LNCaP clone FGC (cell line): ENCODE measurements at places on chromosomes 5 and 9.

DNA sequence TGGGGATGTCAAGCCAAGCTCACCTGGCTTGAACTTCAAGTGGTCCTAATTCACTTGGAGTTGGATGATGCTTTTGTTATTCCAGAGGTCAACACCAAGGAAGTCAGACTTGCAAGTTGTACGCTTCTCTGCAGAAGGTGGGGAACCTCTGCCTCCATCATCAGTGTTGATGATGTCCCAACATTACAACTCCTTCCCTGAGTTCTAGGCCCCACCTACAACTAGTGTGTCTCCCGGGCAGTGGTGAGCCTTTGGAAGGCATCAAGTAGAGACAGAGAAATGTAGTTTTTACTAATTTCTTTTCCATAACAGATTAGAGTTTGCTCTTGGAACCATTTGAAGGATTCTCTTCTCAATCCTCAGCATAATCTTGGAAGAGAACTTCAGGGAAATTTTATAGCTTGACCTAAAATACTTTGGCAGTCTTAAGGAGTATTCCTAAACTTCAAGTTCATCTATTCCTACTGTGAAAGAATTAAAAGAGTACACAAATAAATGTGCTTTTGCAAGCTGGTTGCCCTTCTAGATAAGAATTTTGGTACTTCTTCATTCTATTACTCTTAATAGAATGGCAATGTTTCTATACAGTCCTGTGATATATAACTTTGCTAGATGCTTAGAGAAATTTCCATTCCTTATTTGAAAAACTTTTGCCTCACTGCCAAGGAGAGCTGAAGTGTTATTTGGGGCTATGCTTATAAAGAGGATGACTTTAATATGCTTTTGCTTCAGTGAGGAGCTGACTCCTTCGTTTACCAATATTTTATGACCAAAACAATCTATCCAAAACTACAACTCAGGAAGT is 12.0 kb downstream of the MAMDC2 start:
- DNase-seq, result no peak

GRCh38 chr9:91949946-91950664 is at the start of gene ROR2:
ROR2 (minus strand) TSS chr9:91950228.
- DNase-seq, result no peak

GRCh38 chr5:176543428-176544182 is 5.5 kb upstream of the CDHR2 start:
- DNase-seq, result no peak

DNA sequence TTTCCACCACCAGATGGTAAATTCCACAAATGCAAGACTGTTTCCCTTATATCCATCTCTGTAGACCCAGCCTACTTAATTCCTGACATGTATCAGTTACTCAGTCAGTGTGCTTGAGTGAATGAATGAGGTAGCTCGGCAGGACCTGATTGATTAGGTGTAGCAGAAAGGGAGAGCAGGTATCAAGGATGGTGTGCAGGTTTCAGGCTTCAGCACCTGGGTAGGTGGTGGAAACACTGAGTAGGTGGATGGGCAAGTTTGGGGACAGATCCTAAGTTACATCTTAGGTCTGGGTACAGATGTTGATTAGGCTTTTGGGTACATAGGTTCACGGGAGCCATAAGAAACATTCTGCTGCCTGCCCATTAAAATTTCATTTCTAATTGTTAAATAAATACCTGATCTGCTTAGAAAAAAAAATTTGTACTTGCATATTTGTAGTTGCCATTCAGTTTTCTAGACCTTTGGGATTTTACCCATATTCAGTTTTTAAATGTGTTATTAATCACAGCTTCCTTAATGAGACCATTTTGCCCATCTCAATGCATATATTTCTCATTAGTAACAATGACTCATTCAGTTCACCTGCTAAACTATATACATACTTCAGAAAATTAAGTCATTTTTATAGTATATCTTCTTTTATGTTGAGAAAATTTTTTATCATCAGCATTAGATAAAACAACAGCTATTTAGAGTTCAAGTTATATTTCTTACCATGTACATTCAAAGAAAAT is 111.8 kb downstream of the INIP start:
- no peak for DNase-seq

GRCh38 chr9:76873821-76874220 is 32.1 kb downstream of the PRUNE2 start:
- no peak for DNase-seq

DNA sequence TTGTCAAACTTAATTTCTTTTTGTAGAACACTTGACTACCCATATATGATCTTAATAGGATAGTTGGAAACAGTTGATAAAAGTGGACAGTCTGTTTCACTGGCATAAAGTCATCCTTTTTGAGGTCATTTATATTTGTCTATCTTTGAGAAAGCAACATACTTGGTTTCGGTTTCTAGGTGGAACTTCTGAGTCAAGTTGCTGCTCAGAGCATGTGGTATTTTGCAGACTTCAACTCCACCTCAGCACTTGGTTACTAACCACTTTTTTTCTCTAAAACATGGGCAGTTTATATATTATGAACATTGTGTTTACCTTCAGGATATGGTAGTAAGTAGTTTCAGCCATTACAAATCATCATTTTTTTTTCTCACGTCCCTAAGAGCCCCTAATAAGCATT is 1749.0 kb upstream of the C9orf72 start:
- no peak for DNase-seq

DNA sequence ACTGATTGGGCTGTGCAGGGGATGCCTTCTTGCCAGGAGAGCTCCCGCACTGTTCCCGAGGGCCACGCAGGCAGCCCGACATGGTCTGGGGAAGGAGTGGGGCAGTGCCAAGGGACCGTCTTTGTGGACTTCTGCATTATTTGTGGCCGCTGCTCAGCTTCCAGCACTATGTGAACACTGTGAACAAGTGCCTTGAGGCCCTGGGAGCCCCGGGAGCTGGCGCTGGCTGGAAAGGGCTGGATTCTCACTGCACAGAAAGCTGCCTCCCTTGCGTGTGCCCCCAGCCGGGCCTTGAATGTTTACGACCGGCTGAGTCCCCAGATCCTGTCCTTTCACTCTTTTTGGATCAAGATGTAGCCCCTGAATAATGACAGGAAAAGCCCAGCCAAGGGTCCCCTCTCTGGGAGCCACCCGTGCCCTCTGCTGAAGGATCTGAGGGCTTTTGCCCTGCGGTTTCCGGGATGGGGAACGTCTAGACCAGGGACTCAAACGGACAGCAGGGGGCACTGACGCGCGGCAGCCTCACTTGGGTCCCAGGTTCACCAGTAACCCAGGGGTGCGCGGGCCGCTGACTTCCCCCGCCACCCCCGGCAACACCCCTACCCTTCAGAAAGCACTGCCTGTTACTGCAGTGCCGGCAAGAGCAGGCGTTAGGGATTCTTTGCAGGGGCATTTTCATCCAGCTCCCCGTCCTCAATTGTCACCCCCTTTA is 98.9 kb upstream of the FCN2 start:
- DNase-seq, result no peak

GRCh38 chr9:110006657-110007056 is 201.3 kb downstream of the C9orf152 start:
- DNase-seq, result no peak

DNA sequence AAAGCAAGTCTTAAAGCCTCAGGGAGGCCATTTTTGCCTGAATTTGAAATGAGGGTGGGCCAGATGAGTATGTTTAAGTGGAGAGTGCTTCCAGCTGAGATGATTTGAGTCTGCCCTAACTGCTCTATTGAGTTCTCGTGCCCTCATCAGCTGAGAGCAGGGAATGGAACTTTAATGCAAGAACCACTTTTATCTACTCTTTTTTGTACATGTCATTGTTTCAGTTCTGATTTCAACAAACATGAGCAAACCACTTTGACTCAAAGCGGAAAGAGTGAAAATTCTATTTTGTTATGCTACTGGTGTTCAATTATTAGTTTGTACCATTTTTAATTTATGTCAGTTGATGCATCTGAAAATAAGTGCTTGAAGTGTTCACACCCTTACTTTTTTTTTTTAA is 35.8 kb downstream of the DCAF10 start:
- no peak for DNase-seq

GRCh38 chr9:22244139-22245011 is 202.2 kb upstream of the DMRTA1 start:
- peak; percentile 30 for DNase-seq

DNA sequence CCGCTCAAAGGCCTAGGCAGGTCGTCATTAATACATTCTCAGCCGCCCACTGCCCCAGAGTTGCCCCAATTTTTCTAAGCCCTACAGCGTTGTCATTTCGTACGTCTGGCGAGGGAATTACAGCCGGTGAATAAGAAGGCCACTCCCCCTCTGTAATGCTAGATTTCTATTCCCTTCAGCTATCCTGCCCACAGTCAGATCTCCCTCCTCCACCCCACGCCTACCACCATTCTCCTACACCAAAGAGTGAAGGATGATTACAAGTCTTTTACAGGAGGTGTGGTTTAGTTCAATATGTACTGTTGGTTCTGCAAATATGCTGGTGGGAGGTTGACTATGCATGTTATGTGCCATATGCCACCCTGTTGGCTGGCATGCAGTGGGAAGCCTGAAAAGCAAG is 83.7 kb upstream of the SMIM15 start:
- DNase-seq, result no peak

- DNase-seq, result no peak
These were observed 478.8 kb upstream of the ADAMTS16 start for GRCh38 chr5:4661326-4661725.

GRCh38 chr5:37247036-37247435 is 2.1 kb downstream of the CPLANE1 start:
- DNase-seq, result no peak

DNA sequence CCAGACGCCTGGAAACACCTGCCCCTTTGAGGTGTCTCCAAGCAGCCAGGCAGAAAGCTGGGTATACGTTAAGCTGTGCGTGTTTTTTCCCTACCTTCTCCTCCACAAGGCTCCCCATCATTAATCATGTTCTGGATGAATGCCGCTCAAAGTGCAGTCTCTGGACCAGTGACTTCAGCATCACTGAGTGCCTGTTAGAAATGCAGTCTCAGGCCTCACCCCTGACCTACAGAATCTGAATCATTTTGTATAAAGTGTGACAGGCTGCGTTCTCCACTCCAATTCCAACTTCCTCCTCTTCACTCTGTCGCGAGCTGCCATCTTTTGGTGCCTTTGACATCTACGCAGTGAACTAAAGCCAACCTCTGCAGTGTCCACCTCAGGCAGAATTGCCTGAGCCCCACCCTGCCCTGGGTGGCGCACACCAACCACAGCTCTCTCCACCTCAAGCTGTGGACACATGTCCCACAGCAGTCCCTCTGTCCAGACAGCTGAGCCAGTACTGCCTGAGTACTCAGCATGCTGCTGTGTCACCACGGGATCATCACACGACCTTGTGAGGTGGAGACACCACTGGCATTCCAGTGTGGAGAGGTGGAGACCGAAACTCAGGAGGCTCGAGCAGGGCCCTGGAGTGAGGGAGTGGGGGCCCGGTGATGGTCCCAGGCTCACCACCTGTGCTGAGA is 14.2 kb downstream of the PTPN3 start:
- no peak for DNase-seq

DNA sequence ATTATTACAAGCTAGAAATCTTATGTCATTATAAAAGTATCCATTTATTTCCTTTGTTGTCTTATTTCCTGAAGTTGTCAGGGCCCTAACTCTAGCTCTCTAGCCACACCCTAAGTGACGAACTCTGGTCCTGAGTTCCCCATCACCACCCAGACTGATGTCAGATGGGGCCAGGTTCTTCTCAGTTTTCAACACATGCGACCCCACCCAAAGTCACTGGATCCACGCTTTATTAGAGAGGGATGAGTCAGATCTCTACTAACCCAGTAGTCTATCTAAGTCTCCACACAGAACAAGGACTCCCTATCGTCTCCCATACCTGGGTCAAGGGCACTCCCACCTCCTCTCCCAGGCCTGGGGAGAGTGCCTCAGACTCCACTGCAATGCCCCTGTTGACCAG is 6.8 kb upstream of the FEM1C start:
- no peak for DNase-seq

DNA sequence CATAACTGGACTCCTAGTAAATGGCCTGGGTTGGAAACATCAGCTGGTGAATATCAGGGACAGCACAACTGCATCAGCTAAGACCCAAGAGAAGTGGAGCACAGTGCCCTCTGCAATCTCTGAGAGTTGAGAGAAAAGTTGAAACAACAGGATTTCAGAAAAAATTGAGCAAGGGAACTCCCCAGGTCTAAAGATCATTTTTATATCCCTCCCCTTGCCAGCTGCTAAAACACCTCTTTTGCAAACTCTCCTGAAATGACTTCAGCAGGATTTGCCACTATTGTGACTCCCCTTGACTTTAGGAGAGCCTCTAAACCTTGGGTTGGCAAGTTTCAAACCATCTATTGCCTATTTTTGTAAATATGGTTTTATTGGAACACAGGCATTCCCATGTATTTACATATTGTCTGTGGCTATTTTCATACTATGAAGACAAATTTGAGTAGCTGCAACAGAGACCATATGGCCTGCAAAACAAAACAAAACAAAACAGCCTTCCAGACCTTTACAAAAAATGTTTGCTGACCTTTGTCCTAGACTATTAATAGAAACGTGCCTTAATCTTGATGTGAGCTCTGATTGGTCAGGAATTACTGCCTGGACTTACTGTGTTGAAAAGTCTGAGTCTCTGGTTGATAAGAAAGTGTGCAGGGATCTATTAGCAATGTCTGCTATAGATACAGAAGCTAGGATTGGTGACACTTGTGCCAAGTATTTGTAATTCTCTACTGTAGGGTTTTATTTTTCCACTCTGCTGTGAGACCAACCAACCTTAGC is 37.7 kb upstream of the PLPPR1 start:
- no peak for DNase-seq

GRCh38 chr9:110850401-110851135 is 182.0 kb downstream of the MUSK start:
- DNase-seq, result no peak

DNA sequence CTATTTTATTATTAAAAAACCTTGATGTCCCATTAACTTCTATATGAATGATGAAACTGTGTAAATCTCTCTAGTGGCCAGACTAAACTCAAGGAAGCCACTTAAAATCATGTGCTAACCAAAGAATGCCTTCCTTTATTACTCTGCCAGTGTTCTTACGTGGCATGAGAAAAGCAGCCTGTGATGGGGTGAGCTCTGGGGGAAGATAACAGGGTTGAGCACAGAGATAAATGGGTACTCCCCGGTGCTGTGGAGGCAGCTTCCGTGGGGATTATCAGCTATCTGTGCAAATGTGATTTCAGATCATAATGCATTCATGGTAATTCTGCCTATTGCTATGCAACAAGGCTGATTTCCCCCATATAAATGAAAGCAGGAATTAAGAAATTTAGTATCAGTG is 181.3 kb downstream of the CAVIN4 start:
- DNase-seq, result no peak

DNA sequence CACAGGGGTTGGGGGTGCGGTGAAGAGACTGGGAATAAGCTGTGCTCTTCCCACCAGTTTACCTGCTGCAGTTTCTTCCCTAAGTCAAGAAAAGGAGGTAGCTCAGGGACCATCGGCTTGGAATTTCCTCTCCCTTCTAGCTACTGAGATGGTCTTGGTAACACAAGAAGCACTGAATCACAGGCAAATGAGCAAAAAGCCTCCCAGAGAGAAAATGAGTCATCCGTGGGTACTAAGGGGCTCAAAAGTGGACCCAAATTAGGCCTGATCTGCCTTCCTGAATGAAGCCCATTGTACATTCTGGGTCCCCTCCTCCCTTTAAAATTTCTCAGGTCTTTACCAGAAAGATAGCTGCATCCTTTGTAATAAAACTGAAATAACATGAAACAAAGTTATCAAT is 49.9 kb downstream of the PTPN3 start:
- no peak for DNase-seq
